Activated T-helper 17 cell treated with anti-CD3 and anti-CD28 coated beads, Interleukin-2, amount 50 U/mL, for 72 hours (primary cell): ENCODE measurements at places on chromosomes 3 and 15. TPM values are rescaled to one million over a fixed set of nuclear protein-coding genes. Genes with fewer than 3 reads are reported as not detected.

The APH1B gene
- total RNA-seq, result 8.7 TPM

The GNAT1 gene
- total RNA-seq, result not detected

The SAMMSON gene
- not detected for total RNA-seq

The XPC gene
- total RNA-seq, result 31.9 TPM

The PML gene
- 67.4 TPM for total RNA-seq

The NGRN gene
- total RNA-seq, result 22.4 TPM

The AADACL2 gene
- total RNA-seq, result not detected

The C15orf39 gene
- 32.3 TPM for total RNA-seq

The BCHE gene
- total RNA-seq, result not detected

The WDR93 gene
- not detected for total RNA-seq

The STAC gene
- total RNA-seq, result 0.30 TPM

The P3H2 gene
- not detected for total RNA-seq

The AMOTL2 gene
- total RNA-seq, result not detected

The OSTN gene
- total RNA-seq, result not detected

The GOLGA8T gene
- total RNA-seq, result not detected

The MUC4 gene
- total RNA-seq, result 3.1 TPM

The ZNF662 gene
- 0.24 TPM for total RNA-seq

The PLSCR5 gene
- total RNA-seq, result not detected

The CADM2 gene
- total RNA-seq, result not detected

The ZNF860 gene
- 0.91 TPM for total RNA-seq

The ATXN7 gene
- total RNA-seq, result 50.2 TPM

The LSAMP gene
- total RNA-seq, result not detected

The CTDSPL gene
- total RNA-seq, result 2.3 TPM

The NOX5 gene
- total RNA-seq, result not detected

The GASK1A gene
- total RNA-seq, result not detected

The ZPLD1 gene
- total RNA-seq, result not detected

The PLD1 gene
- 10.6 TPM for total RNA-seq

The IL17RB gene
- total RNA-seq, result 1.8 TPM

The ONECUT1 gene
- total RNA-seq, result not detected

The EAF2 gene
- total RNA-seq, result 33.0 TPM

The APEH gene
- 88.6 TPM for total RNA-seq

The HTR3E gene
- total RNA-seq, result not detected

The PSTPIP1 gene
- total RNA-seq, result 137 TPM

The ADAM10 gene
- total RNA-seq, result 93.0 TPM

The TRH gene
- not detected for total RNA-seq

The DLL4 gene
- total RNA-seq, result not detected

The CHRD gene
- total RNA-seq, result 0.39 TPM

The PDZRN3 gene
- not detected for total RNA-seq

The GOLGA6D gene
- 0.16 TPM for total RNA-seq

The C3orf33 gene
- total RNA-seq, result 0.98 TPM

The MME gene
- total RNA-seq, result not detected

The SLC24A5 gene
- total RNA-seq, result not detected

The BNC1 gene
- total RNA-seq, result not detected

The SLC22A13 gene
- total RNA-seq, result 0.99 TPM

The ANKRD34C gene
- not detected for total RNA-seq

The SLC28A1 gene
- total RNA-seq, result not detected

The ANKRD63 gene
- total RNA-seq, result not detected

The SAMD7 gene
- not detected for total RNA-seq

The GOLGA6L7 gene
- total RNA-seq, result not detected

The CFAP92 gene
- total RNA-seq, result not detected

The PLCD1 gene
- total RNA-seq, result 24.4 TPM

The SEMA3B gene
- total RNA-seq, result 1.2 TPM

The MESP2 gene
- not detected for total RNA-seq

The CAND2 gene
- total RNA-seq, result 0.85 TPM

The VWA5B2 gene
- not detected for total RNA-seq

The CYP19A1 gene
- total RNA-seq, result 0.79 TPM

The C3orf18 gene
- total RNA-seq, result 50.8 TPM

The SI gene
- total RNA-seq, result not detected
